ENCODE measurements at places on chromosomes 12 and 14.

- no peak for DNase-seq
Observed at GRCh38 chr14:89339579-89339978, 77.5 kb downstream of the FOXN3 start.

DNA sequence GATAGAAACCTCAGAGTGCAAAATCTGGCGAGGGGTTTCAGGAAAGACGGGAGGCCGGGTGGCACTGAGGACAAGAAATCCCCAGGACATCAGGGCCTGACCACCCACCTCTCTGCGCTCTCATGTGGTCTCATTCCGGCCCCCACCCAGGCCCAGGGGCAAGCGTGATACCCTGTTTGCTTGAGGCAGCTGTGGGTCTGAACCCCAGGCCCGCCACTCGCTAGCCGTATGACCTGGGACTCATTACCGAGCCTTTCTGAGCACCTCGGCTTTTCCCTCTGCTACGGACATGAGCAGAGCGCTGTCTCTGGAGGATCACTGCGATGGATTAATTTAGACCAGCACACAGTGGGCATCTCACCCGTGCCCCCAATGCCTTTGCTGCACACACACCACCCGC is 25.5 kb upstream of the BCDIN3D start:
- no peak for DNase-seq

DNA sequence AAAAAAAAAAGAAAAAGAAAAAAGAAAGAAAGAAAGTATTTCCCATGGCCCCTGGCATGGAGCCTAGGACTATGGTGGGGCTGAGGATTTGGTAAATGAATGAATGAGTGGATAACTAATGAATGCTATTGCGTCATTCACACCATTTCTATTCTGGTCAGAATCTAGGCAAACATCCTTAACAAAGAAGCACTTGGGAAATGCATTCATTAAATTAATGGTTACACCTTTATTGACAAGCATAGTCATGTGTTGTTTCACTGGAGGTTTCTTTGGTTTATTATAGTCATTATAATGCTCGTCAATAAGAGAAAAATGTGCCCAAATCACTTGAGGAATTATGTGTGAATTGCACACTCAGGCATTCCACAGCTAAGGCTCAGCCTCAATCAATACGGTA is 13.6 kb upstream of the AQP2 start:
- DNase-seq: no peak

GRCh38 chr14:23154964-23155587 is 28.4 kb downstream of the SLC7A8 start:
- no peak for DNase-seq

DNA sequence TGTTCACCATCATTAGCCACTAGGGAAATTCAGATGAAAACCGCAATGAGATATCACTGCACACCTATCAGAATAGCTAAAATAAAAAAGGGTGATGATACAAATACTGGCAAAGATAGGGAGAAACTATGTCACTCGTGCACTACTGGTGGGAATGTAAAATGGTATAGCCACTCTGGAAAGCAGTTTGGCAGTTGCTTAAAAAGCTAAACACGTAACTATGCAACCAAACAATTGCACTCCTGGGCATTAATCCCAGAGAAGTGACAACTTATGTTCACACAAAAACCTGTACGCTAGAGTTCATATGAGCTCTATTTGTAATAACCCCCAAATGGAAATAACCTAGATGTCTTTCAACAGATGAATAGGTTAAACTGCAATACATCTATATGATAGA is 35.4 kb downstream of the GPR135 start:
- no peak for DNase-seq

DNA sequence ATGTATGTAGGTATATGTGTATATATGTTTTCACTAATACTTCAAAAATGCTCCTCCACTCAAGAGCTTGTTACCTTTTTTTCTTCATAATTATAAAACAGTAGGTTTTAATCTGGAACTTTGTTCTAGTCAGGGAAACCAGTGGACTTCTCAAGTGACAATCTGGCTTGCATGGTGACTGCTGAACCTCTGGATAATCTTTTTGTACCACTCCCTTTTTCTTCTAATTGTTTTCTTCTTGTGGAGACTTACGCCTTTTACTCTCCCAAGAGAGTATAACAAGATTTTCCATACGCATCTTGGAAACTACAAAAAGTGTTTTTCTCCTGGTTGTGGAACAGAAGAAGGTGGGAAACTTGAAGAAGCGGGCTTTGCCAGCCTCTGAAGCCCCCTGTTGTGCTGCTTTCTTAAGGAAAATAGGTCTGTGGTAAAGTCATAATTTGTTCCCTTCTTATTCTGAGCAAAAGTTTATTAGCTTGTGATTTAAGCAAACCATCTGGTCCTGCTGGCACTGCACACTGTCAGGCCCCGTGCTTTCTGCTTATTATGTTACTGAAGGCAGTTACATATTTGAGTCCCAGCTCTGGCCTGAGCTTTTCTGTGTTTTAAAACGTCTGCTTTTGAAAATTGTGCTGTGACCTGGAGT is 291.8 kb downstream of the ERC1 start:
- no peak for DNase-seq

GRCh38 chr14:99381688-99382060 is 99.0 kb downstream of the SETD3 start:
- DNase-seq: no peak

DNA sequence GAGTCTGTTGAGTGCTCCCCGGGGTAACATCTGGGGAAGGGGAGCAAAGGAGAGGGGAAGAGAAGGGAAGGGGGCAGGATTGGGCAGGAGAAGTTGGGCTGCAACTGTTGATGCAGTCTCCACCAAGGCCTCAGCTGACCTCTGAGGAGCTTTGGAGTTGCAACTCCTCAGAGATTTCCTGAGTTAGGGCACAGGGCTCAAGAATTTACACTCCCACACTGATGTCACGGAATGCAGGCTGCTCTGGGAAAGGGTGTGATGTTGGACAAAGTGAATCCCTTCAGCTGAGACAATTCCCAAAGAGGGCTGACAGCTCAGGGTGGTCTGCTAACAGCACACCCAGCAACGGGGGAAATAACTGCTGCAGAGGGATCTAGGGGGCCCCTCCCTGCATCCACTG is 295.6 kb downstream of the PCNX1 start:
- DNase-seq: no peak

DNA sequence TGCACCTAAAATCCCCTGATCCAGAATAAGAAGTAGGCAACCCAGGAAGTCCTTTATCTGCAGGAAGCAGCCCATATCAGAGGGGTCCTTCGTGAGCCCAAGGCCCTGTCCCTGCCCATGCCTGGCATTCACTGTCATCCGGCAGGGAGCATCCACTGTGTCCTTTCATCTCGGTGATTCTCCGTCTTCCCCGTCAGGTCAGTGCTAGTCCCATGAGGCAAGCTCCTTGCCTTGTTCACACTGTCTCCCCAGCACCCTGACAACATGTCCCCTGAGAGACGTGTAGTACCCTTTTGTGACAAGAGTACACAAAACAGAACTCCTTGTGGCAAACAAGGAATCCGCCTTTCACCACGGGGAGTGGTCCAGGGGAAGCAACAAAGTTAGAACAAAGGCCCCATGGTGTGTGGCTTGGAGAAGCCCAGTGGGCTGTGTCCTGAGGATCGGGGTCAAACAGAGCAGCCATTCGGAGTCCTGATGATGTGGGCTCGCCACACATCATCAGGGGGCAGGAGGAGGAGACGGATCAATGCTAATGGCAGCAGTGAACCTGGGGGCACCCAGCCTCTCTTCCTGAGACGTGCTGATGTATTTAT is 112.1 kb downstream of the DICER1 start:
- DNase-seq: no peak

GRCh38 chr14:94282991-94283723 is 9.9 kb downstream of the SERPINA10 start:
- DNase-seq: no peak

GRCh38 chr14:21098076-21098891 is at the start of gene ZNF219:
Gene ZNF219, minus strand, starts transcription at chr14:21098655. Its CDS starts 5,064 bp downstream, at chr14:21093591.
- peak; percentile 50 for DNase-seq

DNA sequence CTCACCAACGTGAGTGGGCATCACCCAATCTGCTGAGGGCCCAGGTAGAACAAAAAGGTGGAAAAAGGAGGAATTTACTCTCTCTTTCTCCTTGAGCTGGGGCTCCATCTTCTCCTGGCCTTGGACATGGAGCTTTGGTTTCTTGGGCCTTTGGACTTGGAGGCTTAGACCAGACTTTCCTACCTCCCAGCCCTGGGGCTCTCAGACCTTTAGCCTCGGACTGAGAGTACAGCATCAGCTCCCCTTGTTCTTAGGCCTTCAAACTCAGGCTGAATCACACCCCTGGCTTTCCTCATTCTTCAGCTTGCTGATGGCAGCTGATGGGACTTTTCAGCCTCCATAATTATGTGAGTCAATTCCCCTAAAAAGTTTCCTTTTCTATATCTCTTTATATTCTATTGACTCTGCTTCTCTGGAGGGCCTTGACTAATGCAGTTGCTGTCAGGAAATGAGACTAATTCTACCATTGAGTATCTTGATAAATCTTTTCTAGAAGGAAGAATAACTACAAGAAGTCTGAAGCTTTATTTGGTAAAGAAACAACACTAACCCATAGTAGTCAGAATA is 15.9 kb upstream of the CLEC4E start:
- no peak for DNase-seq

DNA sequence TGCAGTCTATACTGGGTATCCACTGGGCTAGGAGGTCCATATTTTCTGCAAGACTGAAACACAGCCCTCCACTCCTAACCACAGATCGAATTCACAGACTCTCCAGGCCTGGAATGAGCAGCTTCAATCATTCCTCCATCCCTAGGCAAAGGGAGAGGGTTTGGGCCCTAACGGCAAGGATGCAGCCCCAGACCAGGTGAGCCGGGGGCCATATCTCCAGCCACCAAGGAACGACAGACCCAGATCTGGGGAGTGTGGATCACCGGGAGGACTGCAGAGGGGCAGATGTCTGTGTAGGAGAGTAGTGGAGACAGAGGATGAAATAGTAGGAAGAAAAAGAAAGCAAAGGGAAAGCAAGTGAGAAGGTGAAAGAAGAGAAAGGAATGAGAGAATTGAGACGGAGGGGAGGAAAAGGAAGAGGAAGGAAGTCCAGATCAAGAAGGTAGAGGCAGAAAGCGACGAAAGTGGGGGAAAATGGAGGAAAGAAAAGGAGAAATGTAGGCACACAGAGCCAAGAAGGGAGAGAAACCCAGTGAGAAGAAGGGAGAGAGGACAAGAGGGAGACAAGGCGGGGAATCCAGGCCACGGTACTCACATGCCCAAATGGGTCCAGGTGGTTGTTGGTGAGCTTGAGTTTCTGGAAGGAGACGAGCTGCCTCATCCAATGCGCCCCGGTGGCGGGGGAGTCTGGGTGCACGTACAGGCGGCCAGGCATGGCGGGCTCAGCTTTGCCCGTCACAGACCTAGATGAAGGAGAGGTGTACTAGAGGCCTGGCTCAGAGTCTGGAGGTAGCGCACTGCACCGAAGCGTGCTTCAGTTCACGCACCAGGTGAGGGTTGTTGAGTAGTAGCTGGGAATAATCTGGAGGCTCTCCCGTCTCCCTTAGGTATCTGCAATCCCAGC is 7.7 kb downstream of the TBX5 start:
- no peak for DNase-seq

- DNase-seq: peak; percentile 8
Observed at GRCh38 chr12:98725476-98726247, 80.6 kb downstream of the APAF1 start.

DNA sequence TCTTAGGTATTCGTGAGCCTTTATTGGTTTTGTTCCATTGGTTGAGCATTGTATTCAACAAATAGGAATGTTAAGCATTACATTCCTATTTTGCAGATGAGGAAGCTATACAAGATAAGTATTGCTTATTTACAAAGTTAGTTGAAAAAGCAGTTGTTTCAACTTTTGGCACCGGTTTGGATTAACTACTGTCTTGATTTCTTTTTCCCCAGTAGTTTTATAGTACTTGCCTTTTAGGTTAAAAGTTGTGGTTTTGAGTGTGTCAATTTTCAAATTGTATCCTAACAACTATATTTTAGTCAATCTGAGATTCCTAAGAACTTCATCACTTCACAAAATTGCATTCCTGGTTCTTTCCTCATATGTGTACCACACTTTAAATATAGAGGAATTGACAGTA is 23.8 kb upstream of the MBIP start:
- no peak for DNase-seq

GRCh38 chr12:104230304-104231095 is 14.9 kb downstream of the TXNRD1 start:
- no peak for DNase-seq

GRCh38 chr12:58847901-58848600 is 72.3 kb downstream of the LRIG3 start:
- DNase-seq: no peak

GRCh38 chr14:58866391-58866790 is 228.6 kb downstream of the DACT1 start:
- DNase-seq: no peak

DNA sequence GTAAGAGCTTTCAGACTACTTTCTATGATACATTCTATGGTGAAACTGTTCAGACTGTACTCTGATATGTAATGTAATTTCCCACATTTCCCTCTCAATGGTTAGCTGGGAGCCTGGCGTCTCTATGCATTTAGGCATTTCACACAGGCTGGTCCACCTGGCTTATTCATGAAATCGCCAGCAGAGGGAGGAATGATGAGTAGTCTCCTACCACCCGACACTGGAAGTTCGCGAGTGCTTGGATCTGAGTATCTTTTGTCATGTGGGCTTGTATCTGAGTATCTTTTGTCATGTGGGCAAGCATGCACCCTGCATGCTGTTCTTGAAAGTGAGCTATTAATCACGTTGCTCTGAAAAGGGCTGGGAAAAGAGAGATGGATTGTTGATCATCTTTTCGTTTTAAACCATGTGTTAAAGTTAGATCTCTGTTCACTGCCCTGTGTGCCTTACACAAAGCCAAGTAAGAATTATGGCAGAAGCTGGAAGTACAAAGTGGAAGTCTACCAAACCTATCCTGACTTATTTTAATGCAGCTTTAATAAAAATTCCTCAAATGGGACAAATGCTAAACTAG is 235.0 kb downstream of the ATP23 start:
- DNase-seq: peak; percentile 7

DNA sequence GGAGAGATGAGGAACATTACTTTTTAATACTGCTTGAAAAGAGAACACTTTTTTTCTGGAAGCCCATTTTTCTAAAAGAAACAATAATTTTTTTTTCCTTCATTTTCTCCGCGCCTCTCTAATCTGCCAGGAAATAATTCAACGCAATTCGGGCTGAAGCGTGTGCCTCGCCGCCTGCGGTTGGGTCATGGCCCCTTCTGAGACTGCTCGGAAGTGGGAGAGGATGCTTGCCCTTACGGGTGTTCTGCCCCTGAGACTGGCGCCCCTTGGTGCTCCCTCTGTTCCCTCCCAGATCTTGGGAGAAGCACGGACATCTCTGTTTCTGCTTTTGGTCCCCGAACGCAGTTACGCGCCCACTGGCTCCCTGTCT is 332 bp upstream of the TBC1D30 start:
- no peak for DNase-seq

DNA sequence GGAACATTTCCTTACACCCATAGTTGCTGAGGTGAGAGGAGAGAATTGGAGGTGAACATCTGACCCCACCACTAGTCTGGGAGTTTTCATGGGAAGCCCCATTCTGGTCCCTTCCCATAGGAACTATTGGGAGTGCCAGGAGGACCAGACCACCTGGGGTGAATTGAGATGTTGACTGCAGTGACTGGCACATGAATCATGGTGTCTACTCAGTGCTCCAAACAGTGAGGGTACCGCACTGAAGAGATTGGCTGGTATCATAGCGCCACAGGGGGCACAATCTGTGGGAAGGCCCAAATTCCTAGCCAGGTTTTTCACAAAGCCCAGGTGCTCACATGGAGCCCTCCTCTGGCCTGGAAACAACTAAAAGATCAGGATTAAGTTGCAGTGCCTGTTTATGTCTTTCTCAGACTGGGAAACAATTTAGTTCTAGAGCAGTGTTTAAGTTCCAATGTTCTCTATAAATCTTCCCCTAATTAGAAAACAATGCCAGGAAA is 3.7 kb upstream of the RNASE9 start:
- DNase-seq: no peak

Data from hematopoietic multipotent progenitor cell treated with erythropoietin and hydrocortisone succinate and interleukin-3 and kit ligand, for 17 days (in vitro differentiated cells).